Kidney (tissue), 22 donors: ENCODE measurements at places on chromosomes 7 and 10.
A peak's percentile ranks its signal among the peaks of the same experiment; 100 is the strongest.

DNA sequence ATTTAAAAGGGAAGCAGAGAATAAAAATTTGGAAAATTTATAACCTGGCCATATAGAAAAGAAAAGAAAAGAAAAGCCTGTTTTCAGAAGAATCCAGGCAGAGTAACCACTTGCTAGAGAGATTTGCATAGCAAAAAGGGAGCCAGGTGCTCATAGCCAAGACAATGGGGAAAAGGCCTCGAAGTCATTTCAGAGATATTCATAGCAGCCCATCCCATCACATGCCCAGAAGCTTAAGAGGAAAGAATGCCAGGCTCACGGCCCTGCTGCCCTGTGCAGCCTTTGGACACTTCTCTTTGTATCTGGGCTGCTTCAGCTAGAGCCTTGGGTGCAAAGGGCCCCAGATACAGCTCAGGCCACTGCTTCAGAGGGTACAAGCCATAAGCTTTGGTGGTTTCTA lies 159.8 kb downstream of the CCDC7 start:
- DNase-seq = no peak

- DNase-seq = no peak
Measured at GRCh38 chr10:72146559-72147323, 58.4 kb upstream of the SPOCK2 start.

GRCh38 chr7:15715435-15715834 lies 29.0 kb upstream of the MEOX2 start:
- DNase-seq = no peak

DNA sequence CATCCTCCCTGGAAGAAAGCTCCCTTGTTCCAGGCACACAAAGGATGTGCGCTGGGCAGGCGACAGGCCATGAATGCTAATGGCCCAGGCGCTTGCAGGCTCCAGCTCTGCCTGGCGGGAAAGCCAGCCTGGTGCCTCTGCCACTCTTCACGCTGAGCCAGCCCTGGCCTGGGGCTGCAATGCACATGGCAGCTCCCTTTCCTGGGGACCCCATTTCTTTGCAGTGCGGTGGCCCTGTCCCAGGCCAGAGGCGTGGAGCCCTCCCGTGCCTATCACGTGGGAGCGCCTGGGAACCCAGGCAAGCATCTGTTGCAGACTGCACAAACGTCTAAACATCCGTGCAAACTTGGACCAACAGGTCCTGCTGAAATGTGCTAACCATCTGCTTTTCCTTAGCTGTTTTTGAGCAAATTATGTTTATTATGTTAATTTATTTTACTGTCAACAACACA lies 152.1 kb upstream of the LYZL2 start:
- no peak for DNase-seq

DNA sequence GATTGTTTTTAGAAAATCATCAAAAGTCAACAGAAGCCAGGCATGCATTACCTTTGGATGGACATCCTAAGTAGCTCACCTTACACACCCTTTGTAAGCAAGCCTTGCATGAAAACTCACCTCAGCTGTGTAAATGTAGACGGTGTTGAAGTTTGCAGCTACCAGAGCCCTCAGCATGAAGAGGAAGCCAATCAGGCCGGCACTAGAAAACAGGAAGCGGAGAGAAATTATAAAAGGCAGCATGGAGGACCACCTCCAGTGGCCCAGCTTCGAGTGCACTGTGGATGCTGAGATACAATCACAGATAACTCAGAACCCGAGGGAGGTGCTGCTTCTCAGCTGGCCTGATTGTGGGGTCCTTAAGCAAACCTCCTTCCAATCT lies 75.3 kb downstream of the SVOPL start:
- no peak for DNase-seq

GRCh38 chr7:5514440-5515035 lies 90.9 kb upstream of the TNRC18 start:
- DNase-seq = no peak

DNA sequence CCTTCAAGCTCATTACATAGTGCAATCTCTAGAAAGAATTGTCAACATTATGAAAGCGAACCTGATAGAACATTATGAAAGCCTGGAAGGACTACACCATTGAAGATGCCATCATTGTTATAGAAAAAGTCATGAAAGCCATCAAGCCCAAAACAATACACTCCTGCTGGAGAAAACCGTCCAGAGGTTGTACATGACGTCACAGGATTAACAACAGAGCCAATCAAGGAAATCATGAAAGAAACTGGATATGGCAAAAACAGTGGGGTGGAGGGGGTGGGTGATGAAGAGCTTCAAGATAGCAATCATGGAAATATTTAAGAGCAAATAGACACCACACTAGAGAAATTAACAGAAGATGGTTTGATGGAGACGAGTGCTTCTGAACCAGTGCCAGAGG lies 45.7 kb downstream of the TOMM7 start:
- no peak for DNase-seq

DNA sequence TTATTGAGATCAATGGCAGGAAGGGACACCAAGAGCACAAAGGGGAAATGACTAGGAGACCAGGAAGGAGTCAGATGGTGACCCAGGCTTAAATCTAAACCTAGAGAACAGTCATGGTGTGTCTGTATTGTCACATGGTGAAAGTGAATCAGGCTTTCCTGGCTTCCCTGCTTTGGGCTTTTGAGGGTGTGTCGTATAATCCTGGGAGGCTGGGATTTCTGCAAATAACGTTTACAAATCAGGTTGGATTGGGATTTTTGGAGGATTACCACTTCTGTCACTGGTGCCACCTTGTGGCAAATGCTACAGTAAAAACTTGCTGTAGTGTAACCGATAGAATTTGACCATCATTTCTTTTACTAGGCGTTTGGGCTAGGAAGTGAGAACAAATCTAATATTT lies 502.6 kb downstream of the NRG3 start:
- peak; percentile 19 for DNase-seq
